ENCODE measurements at places on chromosomes 1 and 21.

DNA sequence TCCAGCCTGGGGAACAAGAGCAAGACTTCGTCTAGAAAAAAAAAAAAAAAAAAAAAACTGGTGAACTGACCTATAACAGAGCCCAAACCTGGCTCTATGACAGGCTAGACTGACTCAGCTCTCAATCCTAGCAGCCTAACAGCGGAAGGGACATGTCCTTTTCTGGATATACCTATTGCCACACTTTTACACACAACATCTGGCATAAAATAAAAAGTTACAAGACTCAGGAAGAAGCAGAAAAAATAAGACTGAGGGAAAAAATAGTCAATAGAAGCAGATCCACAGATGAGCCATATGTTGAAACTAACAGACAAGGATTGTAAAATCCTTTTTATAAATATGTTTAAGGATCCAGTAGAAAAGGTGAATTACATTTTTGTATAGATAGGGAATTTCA lies 57.5 kb upstream of the IPO9 start:
- DNase-seq, result no peak

DNA sequence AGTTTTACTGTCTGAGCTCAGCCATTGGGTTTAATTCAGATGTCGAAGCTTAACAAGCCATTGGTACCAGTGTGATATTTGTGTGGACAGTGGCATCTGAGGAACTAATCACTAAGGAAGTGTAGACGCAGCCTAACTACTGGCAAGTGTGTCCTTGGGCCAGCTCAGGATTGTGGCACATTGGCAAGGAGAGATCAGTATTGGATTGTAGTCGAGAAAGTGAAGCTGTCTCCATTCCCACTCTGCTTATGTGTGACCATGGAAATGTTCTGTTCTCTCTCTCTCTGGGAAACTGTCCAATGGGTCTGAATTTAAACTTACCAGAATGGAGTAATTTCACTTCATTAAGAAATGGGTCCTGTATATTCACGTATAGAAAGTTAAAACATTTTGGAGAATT lies 112.2 kb downstream of the ITSN1 start:
- DNase-seq, result no peak

DNA sequence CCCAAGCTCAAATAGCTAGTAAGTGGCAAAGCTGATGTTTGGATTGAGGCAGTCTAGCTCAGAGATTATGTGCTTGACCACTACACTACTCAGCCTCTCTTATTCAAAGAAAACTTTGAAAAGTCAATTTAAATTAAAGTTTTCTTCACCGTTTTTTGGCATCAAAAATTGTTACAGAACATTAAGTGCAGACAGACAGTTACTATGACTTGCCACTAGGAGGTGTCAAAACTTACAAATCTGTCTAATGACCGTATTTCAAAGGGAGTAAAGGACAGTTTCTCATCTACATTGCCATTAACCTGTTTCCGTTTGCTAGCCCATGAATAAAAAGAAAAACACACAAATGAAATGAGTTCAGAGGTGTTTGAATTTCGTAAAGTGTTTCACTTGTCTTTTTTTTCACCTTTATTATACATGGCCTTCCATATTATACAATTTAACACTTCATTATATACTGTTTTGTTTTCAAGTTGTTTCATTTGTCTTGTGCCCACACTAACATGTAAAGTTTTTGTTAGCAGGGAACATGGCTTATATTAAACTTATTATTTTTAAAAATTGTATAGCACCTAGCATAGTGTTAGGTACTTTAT lies 57.4 kb upstream of the MTF2 start:
- no peak for DNase-seq

DNA sequence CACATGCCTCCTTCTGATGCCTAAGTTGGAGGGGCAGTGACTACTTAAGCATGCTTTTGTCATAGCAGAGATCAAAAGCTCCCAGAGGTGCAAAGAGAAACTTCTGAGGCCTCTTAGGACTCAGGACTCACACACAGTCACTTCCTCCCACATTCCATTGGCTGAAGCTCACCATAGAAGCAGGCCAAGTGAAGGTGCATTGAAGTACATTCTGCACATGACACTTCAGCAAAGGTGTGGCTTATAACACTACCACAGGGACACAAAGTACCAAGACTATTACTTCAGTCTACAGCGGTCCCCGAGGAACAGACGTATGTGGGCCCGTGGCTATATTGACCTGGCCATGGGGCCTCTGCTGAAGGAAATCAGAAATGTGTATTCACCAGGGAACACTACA lies 2.5 kb upstream of the POGK start:
- no peak for DNase-seq

Data from glomerular endothelial cell (primary cell).